Panc1 (cell line): ENCODE measurements at places on chromosomes 16 and 17. TPM values are rescaled to one million over a fixed set of nuclear protein-coding genes. Genes with fewer than 3 reads are reported as not detected.

The FXR2 gene
- 39.7 TPM for total RNA-seq

- no peaks in the 10 kb centered on the region for H3K36me3 ChIP-seq
- DNase-seq: no peak
- H3K27ac ChIP-seq: no peak overlapping the region
- peaks cover 8% of the 10 kb centered on the region; the same call in 1 of the 2 replicates for H3K4me1 ChIP-seq
- H3K27me3 ChIP-seq: no peaks in the 10 kb centered on the region
- H3K4me3 ChIP-seq: no peak overlapping the region
Measured at GRCh38 chr17:18963126-18964017, 11.4 kb downstream of the SLC5A10 start.

The LRRC36 gene
- total RNA-seq: 0.54 TPM

DNA sequence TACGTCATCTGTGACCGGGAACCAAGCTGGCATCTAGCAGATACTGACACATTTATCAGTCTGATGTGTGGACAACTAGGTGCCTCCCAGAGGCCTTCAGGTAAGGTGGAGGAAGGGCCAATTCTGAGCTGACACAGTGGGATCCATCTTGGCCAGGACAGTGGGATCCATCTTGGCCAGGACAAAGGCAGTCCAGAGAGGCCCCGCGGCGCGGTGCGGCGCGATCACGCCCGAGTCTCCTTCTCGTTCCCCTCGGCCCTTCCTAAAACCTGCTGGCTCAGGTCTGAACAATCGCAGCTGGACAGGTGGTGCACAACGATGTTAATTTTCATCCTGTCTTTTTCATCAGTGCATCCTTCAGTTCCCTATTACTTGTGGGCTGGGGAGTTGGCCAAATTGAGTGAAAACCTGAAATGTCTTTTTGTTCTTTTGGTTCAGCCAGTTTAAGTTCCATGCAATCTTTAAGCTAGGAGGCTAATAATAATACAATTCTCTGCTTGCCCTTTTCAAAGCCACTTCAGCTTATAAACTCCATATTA, 486 bp upstream of the WSB1 start:
- peak overlapping the region; percentile 91 for H3K4me3 ChIP-seq
- H3K4me1 ChIP-seq: peaks cover 19% of the 10 kb centered on the region
- DNase-seq: no peak
- peak overlapping the region; percentile 95 for H3K27ac ChIP-seq
- H3K36me3 ChIP-seq: no peaks in the 10 kb centered on the region; the same call in 1 of the 2 replicates

The CDH3 gene
- total RNA-seq: 16.7 TPM

DNA sequence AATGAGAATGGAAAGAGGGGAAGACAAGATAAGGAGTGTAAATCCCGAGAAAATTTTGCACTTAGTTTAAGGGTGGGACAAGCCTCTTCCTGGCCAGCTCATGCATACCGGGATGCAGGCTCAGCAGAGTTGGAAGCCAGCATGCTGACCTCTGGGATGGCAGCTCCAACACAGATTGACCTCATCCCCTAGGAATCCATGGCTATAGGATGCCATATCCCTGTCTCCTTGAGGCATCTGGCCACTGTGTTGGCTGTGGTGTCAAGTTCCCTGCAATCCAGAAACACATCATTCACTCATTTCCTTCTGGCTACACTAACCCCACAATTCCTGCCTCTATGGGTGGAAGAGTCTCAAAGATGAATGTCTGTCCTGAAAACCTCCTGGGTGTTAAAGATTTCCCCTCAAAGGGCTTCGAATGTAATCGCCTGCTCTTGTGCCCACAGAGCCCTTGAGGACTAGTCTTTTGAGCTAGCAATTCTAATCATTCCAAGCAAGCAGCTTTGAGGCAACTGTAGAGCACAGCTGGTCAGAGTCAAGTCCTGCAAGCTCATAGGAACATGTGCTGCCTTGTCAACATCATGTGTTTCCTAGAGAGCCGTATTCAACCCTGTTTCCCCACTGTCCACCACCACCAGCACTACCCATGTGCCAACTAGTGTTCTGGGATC, 141.4 kb downstream of the PMP22 start:
- no peak for DNase-seq
- H3K4me1 ChIP-seq: no peaks in the 10 kb centered on the region
- H3K27me3 ChIP-seq: no peaks in the 10 kb centered on the region
- no peaks in the 10 kb centered on the region for H3K36me3 ChIP-seq

The AIPL1 gene
- total RNA-seq: not detected

DNA sequence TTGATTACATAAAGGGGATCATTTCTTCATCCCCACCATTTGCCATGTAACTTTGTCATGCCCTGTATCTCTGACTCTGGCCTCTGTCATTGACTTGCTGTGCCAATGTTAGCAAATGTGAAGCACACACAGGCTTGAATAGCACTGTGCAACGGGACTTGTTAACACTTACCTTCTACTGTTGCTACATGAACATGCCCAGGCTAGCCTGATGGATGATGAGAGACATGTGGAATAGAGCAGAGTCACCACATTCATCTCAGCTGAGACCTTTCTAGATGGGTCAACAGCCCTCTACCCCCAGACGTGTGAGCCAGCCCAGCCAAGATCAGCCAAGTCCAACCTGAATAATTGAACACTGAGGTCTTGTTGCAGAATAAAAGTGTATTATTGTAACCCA, 162.1 kb upstream of the SALL1 start:
- H3K36me3 ChIP-seq: no peaks in the 10 kb centered on the region
- H3K27me3 ChIP-seq: no peaks in the 10 kb centered on the region

DNA sequence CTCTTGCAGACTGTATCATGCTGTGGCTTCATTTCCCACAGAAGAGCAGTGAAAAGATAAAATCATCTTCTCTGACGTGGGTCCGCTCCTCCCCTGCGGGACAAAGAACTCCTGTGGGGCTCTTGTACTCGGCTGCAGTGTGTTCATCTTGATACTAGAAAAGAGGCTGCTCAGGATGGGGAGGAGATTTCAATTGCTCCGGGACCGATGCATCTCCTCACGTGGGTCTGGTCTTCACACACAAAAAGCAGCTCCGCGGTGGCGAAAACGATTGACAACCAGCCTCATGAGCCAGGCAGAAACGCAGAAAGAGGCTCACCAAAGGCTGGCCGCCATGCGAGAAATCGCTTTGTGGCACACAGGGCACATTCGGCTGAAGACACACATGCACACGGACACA, 14.4 kb upstream of the KCNJ18 start:
- H3K36me3 ChIP-seq: no peaks in the 10 kb centered on the region
- no peak overlapping the region for H3K27ac ChIP-seq
- no peaks in the 10 kb centered on the region for H3K4me1 ChIP-seq

GRCh38 chr17:58308173-58308984, 20.2 kb downstream of the TSPOAP1 start:
- no peaks in the 10 kb centered on the region for H3K4me1 ChIP-seq
- H3K4me3 ChIP-seq: no peak overlapping the region
- H3K27ac ChIP-seq: no peak overlapping the region
- no peaks in the 10 kb centered on the region for H3K36me3 ChIP-seq
- no peak for DNase-seq
- no peaks in the 10 kb centered on the region for H3K27me3 ChIP-seq

The CCR7 gene
- total RNA-seq: 0.44 TPM

- H3K4me1 ChIP-seq: no peaks in the 10 kb centered on the region
- no peaks in the 10 kb centered on the region for H3K36me3 ChIP-seq
- DNase-seq: no peak
Measured at GRCh38 chr17:58309918-58310259, 18.7 kb downstream of the TSPOAP1 start.

The C17orf50 gene
- total RNA-seq: not detected

DNA sequence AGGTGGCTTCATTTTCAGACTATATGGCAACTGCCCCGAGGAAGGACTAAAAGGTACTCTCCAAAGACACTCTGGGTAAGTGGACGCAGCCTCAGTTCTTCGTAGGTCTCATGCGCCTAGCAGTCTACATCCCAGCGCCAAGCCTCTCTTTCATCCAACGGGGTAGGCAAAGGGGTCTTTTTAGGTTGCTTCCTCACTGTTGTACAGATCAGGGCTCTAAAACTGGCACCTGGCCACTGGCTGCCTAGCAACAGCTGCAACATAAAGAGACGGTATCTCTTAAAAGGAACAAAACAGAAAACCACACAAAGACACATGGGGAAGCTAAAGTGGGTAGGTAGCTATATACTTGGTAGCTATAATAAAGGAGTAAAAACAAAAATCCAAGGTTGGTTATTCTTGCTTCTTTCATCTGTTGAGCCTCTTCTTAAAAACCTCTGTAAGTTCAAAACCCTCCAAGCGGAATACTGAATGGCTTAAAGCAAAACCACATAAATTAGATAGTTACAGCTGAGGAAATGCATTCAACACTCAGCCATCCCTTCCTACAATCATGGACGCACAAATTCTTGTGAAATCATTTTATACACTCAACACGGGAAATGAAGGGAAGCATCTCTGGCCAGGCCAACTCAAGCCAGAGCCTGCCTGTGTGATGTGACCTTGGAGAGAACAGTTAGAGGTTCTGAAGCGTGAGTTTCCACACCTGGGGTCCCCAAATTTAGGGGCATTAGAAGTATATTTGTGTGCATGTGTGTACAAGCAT, 22.7 kb downstream of the CYTH1 start:
- peaks cover 3% of the 10 kb centered on the region; the same call in 1 of the 2 replicates for H3K4me1 ChIP-seq
- H3K27ac ChIP-seq: no peak overlapping the region
- no peaks in the 10 kb centered on the region for H3K27me3 ChIP-seq
- H3K36me3 ChIP-seq: no peaks in the 10 kb centered on the region
- no peak overlapping the region for H3K4me3 ChIP-seq

- no peaks in the 10 kb centered on the region for H3K36me3 ChIP-seq
- no peak for DNase-seq
- no peaks in the 10 kb centered on the region for H3K27me3 ChIP-seq
- no peaks in the 10 kb centered on the region for H3K4me1 ChIP-seq
Measured at GRCh38 chr16:82972331-82972919, 345.7 kb downstream of the CDH13 start.

DNA sequence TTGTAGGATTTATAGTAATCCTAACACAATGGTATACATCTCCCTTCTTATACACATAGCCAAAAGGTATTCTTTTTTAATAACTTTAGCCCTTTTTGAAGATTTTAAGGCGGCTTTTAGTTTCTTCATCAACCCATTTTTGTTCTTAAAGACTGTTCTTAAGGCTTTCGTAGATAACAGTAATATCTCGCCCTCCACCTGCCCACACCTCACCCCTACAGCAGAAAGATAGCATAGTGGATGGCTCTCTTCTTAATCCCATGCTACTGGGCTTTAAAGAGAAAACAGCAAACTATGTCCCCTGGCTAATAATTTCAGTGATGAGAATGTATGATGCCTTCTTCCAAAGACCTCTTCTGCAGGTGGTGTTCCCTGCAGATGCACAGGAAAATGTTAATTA, 8.6 kb downstream of the IGSF6 start:
- H3K36me3 ChIP-seq: no peaks in the 10 kb centered on the region
- H3K4me3 ChIP-seq: no peak overlapping the region
- H3K27me3 ChIP-seq: no peaks in the 10 kb centered on the region
- 0 out of 2 replicates have a peak, but pooled peaks cover 2% of the 10 kb centered on the region for H3K4me1 ChIP-seq
- DNase-seq: no peak

The ETV4 gene
- total RNA-seq: 8.3 TPM

GRCh38 chr16:53530046-53530445, 27.0 kb upstream of the AKTIP start:
- H3K27ac ChIP-seq: no peak overlapping the region
- H3K4me3 ChIP-seq: no peak overlapping the region
- no peaks in the 10 kb centered on the region for H3K36me3 ChIP-seq
- H3K27me3 ChIP-seq: no peaks in the 10 kb centered on the region

- no peak for DNase-seq
- no peak overlapping the region for H3K27ac ChIP-seq
- H3K36me3 ChIP-seq: peaks cover 1% of the 10 kb centered on the region; the same call in 1 of the 2 replicates
- H3K4me1 ChIP-seq: no peaks in the 10 kb centered on the region
Measured at GRCh38 chr16:87734644-87735043, 31.1 kb downstream of the KLHDC4 start.

GRCh38 chr16:68332411-68333121, 21.7 kb downstream of the PRMT7 start:
- no peak for DNase-seq
- H3K4me3 ChIP-seq: no peak overlapping the region
- H3K36me3 ChIP-seq: no peaks in the 10 kb centered on the region; the same call in none of the 2 replicates
- peaks cover 8% of the 10 kb centered on the region for H3K4me1 ChIP-seq
- no peaks in the 10 kb centered on the region for H3K27me3 ChIP-seq
- H3K27ac ChIP-seq: no peak overlapping the region

GRCh38 chr17:67245073-67245693, at the start of gene HELZ:
TSS of gene HELZ (minus strand) at chr17:67245196. CDS start at chr17:67218804, 26,392 bp downstream.
- H3K27me3 ChIP-seq: no peaks in the 10 kb centered on the region
- peaks cover 9% of the 10 kb centered on the region for H3K36me3 ChIP-seq
- H3K27ac ChIP-seq: peak within 1 kb of the TSS; percentile 57

- no peak overlapping the region for H3K27ac ChIP-seq
- DNase-seq: no peak
- H3K4me3 ChIP-seq: no peak overlapping the region
- no peaks in the 10 kb centered on the region for H3K4me1 ChIP-seq
- H3K36me3 ChIP-seq: no peaks in the 10 kb centered on the region
Measured at GRCh38 chr17:13569398-13570123, 32.2 kb downstream of the HS3ST3A1 start.

GRCh38 chr17:57954397-57955182, 622 bp downstream of the CUEDC1 start:
- no peaks in the 10 kb centered on the region; the same call in 1 of the 2 replicates for H3K36me3 ChIP-seq
- DNase-seq: no peak
- peaks cover 68% of the 10 kb centered on the region for H3K4me1 ChIP-seq
- H3K27ac ChIP-seq: peak overlapping the region; percentile 98
- no peaks in the 10 kb centered on the region for H3K27me3 ChIP-seq

DNA sequence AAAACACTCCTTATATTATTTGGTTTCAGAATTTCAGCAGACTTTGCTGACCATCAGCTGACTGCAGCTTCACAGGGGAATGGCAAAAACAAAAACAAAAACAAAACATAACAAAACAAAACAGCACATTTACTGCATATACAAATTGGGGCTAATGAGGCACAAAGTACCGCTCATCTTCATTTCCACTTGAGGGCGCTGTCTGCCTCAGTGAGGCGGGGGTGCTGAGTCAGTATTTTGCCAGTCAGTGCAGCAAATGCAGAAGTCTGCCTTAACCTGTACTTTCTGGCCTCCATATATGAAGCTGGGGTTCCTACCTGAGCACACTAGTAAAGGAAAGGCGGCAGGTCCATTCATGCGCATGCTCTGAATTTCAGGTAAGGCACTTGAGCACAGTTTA, 13.5 kb upstream of the DYNLRB2 start:
- DNase-seq: no peak
- no peak overlapping the region for H3K27ac ChIP-seq
- H3K4me1 ChIP-seq: no peaks in the 10 kb centered on the region
- H3K27me3 ChIP-seq: no peaks in the 10 kb centered on the region; the same call in 1 of the 2 replicates
- H3K36me3 ChIP-seq: no peaks in the 10 kb centered on the region
